Bronchial smooth muscle cell (primary cell): ENCODE measurements at places on chromosomes 12 and 14. TPM values are rescaled to one million over a fixed set of nuclear protein-coding genes. Genes with fewer than 3 reads are reported as not detected.

Gene PPP4R4
- 0.34 and 1.9 TPM in 2 replicates for total RNA-seq

Gene ST8SIA1
- total RNA-seq = 3.2 and 11.3 TPM in 2 replicates

Gene NOVA1
- 4.7 and 7.3 TPM in 2 replicates for total RNA-seq

Gene SLC35F4
- 0.26 TPM in 1 of 2 replicates, not detected in the other for total RNA-seq

Gene GPR65
- total RNA-seq = not detected in 2 replicates

Gene ITPK1
- 5.4 and 9.8 TPM in 2 replicates for total RNA-seq
